ENCODE measurements at places on chromosomes 5 and 9.

DNA sequence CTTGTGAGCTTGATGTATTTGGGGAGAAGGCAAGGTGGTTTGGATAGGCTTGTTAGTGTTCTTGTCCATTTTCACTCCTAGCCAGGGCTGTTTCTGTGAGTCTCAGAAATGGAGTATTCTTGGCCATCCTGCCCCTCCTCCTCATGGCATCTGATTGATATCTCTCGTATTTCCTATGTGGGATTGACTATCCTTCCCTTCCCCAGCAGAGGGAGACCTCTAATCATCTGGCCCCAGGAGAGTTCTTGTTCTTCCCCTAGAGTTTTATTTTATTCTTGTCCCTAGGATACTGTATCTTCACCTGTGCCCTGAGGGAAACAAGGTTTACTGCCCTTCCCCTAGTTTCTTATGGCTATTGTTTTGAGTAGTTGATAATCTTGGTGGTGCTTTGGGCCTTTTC, 114.4 kb downstream of the VPS13A start:
- no peak for DNase-seq

DNA sequence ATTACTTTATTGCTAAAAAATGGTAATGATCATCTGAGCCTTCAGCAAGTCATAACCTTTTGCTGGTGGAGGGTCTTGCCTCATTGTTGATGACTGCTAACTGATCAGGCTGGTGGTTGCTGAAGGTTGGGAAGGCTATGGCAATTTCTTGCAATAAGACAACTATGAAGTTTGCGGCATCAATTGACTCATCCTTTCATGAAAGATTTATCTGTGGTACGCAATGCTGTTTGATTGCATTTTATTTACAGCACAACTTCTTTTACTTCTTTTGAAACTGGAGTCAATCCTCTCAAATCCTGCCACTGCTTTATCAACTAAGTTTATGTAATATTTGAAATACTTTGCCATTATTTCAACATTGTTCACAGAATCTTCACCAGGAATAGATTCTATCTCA, 58.3 kb upstream of the ACO1 start:
- no peak for DNase-seq

DNA sequence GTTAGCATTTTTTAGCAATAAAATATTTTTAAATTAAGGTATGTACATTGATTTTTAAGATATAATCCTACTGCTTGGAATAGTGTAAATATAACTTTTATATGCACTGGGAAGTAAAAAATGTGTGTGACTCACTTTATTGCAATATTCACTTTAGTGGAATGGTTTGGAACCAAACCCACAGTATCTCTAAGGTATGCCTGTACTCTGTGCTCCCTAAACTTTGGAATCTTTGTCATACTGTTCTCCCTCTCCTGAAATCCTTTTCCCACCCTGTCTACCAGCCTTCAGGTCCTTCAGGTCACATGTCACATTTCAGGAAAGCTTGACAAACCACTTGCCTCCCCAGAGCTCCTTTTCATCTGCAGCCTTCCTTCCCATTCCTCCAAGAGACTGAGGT, 308.7 kb downstream of the SPOCK1 start:
- no peak for DNase-seq

GRCh38 chr9:5364294-5365024, 24.8 kb upstream of the RLN1 start:
- no peak for DNase-seq

GRCh38 chr5:144048259-144048856, 122.1 kb downstream of the YIPF5 start:
- DNase-seq = no peak

GRCh38 chr5:100731768-100732167, 171.3 kb downstream of the ST8SIA4 start:
- DNase-seq = no peak

- no peak for DNase-seq
These were observed 32.2 kb upstream of the CDH18 start for GRCh38 chr5:20020247-20020646.

DNA sequence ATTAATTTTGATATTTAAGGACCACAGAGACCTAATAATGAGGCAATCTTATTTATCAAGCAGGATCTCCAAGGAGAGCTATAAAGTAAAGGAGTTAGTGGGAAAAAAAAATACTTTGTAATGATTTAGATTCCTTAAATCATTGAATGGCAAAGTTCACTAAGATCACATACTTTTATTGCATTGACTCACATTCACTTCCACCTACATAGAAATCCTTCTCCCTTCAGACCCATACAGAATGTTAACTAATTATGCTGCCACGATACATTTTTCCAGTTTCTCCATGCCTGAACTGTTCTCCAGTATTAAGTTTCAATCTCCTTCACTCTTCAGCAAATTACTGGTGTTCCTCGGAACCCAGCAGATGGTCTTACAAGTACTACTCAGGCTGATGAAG, 388.7 kb downstream of the EFNA5 start:
- DNase-seq = no peak

GRCh38 chr5:180541710-180542109, 47.5 kb downstream of the CNOT6 start:
- DNase-seq = no peak

- DNase-seq = no peak
These were observed 255.0 kb downstream of the BNC2 start for GRCh38 chr9:16615451-16615850.

GRCh38 chr5:75306746-75307145, 30.3 kb upstream of the HMGCR start:
- DNase-seq = no peak

GRCh38 chr9:137149942-137150616, 11.1 kb downstream of the GRIN1 start:
- no peak for DNase-seq

DNA sequence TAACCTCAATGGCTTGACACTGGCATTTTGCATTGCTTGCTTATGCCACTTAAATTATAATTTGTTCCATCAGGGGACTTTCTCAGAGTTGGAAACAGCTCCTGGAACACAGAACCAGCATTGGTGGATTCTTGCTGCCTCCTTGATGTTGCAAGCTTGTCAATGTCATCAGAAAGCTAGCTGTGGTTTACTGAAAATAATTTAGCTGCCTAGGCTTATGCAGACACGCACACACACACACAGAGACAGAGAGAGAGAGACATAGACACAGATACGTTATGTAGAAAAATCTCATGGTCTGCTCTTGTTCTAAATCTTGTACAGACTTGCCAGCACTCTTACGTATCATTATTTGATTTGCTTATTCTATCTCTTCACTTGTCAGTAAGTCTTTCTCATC, 78.0 kb downstream of the HMHB1 start:
- DNase-seq = no peak

DNA sequence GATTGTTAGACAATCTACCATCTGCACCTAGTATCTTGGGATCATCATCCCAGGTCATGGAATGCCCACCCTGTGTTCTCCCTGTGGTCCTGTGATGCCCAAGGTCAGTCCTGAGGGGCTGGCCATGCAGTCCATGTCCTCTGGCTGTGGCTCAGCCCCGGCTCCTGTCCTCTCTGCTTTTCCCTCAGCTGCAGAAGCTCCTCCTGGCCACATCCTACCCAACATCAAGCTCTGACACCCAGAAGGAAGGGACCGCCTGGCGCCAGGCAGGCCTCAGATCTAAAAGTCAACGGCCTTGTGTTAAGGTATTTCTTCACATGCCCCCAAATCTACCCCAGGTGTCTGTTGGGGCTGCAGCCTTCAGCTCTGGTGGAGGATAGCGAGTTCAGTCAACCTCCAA, 100.5 kb downstream of the PPARGC1B start:
- no peak for DNase-seq

- no peak for DNase-seq
These were observed 142.3 kb upstream of the FSTL4 start for GRCh38 chr5:133754575-133755169.

DNA sequence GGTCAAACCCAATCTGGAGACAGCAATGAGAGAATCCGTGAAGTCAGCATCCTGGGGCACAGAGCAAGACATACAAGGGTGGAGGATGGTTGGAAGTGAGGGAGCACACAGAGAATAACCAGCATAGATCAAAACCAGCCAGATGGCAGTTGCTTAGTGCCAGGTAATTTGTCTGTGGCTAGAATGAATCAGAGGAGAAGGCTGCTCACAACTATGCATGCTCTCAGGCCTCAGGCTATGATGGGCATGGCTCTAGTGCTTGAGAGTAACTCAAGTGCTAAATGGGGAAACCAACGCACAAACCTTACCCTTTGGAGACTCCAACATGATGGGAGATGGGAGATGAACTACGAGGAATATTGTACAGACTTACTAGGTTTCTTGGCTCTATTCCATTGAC, 160.8 kb downstream of the DMRT2 start:
- no peak for DNase-seq

- no peak for DNase-seq
These were observed 28.4 kb downstream of the MRPS27 start for GRCh38 chr5:72291601-72292000.

DNA sequence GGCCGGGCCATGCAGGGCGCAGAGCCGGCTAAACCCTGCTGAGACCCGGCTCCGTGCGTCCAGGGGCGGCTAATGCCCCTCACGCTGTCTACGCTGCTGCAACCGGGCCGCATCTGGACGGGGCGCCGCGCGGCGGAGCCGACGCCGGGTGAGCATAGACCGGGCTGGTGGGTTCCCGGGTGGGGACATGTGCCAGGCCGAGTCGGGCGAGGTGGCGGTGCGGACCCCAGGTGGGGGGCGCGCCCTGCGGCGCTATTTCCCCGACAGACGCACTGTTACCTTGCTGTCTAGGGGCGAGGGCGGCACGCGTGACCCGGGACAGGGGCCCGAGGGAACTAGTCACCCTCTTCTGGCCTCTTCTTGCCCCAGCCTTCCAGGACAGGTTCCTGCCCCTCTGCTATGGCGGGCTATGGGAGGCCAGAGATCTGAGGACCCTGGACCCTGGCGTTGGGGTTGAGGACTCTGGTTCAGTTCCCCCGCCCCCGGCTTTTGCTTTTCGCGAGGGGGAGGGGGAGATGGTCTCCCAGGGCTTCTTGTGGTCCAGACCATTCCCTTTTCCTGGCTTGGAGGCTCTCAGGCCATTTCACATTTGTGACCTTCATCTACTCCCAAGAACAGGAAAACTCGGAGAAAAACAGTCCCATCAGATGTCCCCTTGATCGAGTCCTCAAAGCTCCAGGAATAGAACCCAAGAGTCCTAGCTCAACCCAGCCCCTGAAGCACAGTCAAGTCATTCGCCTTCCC, 536 bp downstream of the SLC27A4 start:
- no peak for DNase-seq

DNA sequence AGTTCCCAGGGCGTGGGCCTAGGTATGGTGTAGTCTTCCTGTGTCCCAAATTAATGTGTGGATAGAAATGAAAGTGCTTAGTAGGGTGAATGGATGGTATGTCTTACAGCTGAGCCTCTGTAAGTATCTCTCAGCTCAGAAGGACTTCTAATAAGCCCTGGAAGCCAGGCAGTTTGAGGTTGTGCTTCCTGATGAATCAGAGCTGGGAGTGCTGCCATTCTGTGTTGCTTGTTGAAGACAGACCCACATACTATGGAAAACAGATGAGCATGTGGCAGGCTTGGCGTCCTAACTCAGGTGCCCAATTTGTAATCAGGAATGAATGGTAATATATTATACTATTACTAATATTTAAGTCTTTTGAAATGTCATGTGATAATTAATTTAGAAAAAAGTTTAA, 69.8 kb downstream of the CMYA5 start:
- no peak for DNase-seq

DNA sequence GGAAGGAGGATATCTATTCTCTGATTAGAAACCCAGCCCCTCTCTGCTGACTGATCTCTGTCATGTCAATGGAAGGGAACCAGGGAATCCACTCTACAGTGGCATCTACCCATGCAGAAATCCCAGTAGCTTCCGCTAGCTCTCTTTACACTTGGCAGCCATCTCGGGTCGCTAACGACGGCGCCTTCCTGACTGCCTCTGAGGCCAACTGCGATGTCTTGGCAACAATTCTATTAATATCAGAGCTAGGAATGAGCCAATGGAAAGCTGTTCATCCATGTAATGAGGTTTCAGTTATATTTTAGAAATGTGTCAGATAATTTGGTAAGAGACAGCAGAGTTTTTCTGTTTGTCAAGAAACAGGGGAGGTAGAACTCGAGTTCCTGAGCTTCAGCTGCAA, 67.6 kb upstream of the ATP10B start:
- no peak for DNase-seq

- no peak for DNase-seq
These were observed 15.2 kb downstream of the CDC25C start for GRCh38 chr5:138316355-138316754.

GRCh38 chr9:111959468-111960359, 63.1 kb downstream of the UGCG start:
- DNase-seq = no peak

DNA sequence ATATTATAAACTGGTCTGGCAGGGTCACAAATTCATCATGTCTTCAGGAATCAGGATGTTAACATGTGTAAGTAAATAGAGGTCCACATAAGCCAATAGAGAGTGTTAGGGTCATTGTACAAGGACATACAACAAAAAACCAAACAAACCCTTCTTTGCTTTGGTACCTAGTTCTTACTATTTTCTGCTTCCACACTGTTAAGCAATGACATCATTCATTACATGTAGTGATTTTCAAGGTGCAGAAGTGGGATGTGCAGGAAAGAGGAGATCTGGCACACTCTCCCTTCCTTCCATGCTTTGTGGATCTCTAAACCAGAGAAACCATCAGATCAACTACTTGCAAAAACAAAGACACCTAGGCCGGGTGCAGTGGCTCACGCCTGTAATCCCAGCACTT, 184.1 kb downstream of the RAPGEF6 start:
- no peak for DNase-seq

DNA sequence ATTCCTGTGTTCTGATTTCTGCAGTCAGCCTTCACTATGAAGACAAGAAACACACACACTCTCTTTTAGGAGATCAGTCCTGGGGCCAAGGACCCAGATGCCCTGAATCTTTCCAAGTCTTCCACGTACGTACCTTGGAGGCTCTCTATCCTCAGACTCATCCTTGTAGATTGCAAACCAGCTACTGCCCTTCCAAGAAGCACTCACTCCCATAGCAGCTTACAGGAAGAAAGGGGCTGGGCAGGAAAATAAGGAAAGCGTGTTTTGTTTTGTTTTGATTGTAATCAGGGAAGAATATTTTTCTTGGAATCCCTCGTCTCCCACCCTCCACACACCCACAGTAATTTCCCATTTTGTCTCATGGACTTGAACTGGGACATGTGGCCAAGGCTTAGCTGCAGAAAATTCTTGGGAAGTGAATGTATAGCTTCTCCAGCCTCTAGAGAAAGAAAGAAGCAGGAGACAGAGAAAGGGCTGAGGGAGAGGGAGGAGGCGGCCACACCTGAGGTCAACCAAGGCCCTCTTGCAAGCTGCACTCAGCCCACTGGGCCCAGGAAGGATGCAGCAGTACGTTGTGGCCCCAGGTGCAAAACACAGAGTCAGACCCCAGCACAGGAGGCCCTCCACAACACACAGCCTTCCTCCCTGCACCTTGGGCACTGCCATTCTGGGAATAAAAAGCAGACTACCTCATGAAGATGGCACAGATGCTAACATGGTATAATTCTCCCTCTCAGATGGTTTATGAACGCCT, 29.9 kb downstream of the IRX2 start:
- DNase-seq = no peak

Measured in NCI-H2107 (cell line).